ENCODE measurements at places on chromosomes 6 and 20.

DNA sequence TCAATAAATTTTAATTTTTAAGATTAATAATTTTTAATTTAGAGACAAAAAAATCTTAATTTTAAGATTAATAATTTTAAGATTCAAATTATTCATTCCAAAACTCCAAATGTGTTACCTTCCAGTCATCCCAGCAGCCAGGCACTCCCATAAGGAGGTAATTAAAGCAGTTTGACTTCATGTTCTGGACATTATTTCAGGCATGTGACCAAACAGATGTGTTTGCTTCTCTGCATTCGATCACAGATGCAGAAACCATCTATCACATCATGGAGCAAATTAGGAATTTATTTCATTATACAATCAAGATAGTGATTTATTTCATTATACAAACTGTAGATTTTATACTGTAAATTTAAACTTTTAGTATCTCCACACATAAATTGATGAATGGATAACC is 150.3 kb downstream of the AKAP7 start:
- no peak for DNase-seq

- DNase-seq: no peak
These were observed 41.1 kb downstream of the DYNLT1 start for GRCh38 chr6:158603261-158604047.

- DNase-seq: no peak
These were observed 32.2 kb upstream of the HEY2 start for GRCh38 chr6:125717120-125717731.

- DNase-seq: no peak
These were observed 747.7 kb downstream of the C6orf118 start for GRCh38 chr6:164561656-164562055.

- DNase-seq: no peak
These were observed 223.8 kb upstream of the ECI2 start for GRCh38 chr6:4359108-4359730.

GRCh38 chr6:36954262-36954931 is at the start of gene PI16:
TSS of gene PI16 (plus strand) at chr6:36954738. CDS start at chr6:36954761, 23 bp downstream.
- peak; percentile 17 for DNase-seq

DNA sequence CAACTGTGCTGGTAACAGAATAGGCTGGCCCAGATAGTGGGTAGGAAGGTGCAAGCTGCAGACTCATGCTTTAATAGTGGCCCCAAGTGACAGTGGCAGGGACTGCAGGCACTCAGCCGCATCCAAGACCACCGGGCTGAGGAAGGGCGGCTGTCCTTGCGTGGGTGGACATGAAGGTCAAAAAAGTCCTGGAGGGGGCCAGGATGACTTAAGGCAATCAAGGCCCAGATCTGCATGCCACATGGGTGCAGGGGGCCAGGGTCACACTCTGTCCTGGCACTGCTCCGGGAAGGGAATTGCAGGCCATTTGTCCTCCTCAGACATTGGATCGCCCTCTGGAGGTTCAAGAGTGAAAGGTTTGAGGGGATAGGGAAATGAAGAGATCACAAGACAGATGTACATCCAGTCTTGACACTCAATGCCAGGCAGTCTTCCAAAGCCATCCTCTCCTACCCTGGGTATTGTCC is 10.4 kb upstream of the VNN2 start:
- no peak for DNase-seq

- DNase-seq: no peak
These were observed 425 bp downstream of the HBS1L start for GRCh38 chr6:135054226-135054568.

DNA sequence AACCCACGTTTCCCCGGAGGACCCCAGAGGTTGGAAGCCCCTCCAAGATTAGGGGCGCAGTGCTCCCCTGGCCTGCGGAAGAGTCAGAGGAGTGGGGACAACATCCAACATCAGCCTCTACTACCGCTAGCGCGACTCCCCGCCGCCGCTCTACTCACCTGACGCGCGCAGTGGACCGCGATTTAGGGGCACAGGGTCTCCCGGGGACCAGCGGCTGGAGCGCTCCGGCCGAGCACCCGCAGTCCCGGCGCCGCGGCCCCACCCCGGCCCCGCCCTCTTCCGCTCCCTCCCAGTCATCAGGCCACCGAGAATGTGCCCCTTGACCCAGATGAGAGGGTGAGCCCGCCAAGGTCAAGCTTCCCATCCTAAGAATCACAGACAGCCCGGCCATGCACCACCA is at the start of gene ZFP57:
TSS of gene ZFP57 (minus strand) at position 249 of the 400 bp plus-strand sequence. CDS start 4,149 bp downstream, outside the sequence.
- no peak for DNase-seq

GRCh38 chr6:64861039-64861651 is 845.9 kb downstream of the EYS start:
- DNase-seq: no peak

- DNase-seq: peak; percentile 57
These were observed 167.1 kb downstream of the PHF3 start for GRCh38 chr6:63802606-63803206.

DNA sequence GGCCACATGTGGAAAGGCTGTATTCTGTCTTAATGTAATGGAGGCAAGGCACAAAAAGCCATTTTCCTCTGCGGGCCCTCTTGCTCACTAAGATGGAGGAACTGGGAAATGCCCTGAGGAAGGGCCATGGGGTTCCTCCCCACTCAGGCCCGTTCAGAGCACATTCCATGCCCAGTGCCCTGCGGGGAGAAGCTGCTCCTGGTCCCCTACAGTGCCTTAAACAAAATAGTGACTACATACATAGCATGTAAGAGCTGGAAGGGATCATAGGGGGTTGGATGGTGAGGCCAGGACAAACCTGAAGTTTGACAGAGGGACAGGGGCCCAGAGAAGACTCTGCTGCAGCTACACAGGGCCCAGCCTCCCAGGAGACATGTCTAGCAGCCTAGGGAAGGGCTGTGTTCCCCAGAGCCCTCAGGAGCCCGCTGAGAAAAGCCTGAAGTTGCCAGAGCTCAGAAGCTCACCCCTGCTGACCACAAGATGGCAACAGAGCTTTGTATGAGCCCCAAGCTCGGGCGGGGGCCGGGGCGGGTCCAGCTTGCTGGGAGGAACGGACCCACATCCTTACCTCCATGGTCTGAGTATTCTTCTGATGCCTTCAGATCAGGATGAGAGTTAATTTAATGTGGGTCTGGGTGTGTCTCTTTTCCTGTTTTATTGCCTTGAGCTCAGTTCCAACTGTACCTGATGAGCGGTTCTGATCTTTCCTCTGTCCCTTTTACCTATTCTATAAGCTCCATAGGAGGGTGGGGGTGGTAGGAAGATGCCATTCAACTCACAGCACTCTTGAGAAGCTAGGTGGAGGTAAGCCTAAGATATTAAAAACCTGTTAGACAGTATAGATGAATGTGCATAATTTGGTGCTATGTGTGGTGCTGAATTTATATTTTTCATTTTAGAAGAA is 242.9 kb downstream of the CDC5L start:
- DNase-seq: no peak
